ENCODE measurements at places on chromosomes 4 and X. TPM values are rescaled to one million over a fixed set of nuclear protein-coding genes. Genes with fewer than 3 reads are reported as not detected.

The SHISA3 gene
- total RNA-seq = 2.5 TPM

The EREG gene
- total RNA-seq = 3.9 TPM

The DOK7 gene
- total RNA-seq = not detected

The EDA gene
- total RNA-seq = 3.6 TPM

The ANK2 gene
- total RNA-seq = 141 TPM

The HSD17B13 gene
- total RNA-seq = 1.1 TPM

The PDLIM5 gene
- 190 TPM for total RNA-seq

The RBM3 gene
- 83.9 TPM for total RNA-seq

DNA sequence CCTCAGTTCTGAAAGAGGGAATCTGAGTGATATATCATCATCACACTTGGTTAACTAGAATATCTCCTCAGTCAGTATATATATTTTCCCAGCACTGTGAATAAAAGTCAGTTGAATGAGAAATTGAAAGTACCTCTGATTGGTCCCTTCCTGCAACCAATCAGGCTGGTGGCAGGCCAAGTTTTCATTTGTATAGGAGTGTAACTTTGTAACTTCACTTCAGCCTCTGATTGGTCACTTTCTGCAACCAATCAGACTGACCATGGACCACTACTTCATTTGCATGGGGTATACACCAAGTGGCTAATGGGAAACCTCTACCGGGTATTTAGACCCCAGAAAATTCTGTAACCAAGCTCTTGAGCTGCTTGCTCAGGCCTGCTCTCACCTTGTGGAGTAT is 2.0 kb upstream of the PGK1 start:
- DNase-seq = no peak
- no peaks in the 10 kb centered on the region for H3K27me3 ChIP-seq
- no peak overlapping the region for H3K27ac ChIP-seq

- H3K4me3 ChIP-seq = no peak overlapping the region
- no peaks in the 10 kb centered on the region for H3K4me1 ChIP-seq
- H3K27ac ChIP-seq = no peak overlapping the region
- H3K27me3 ChIP-seq = no peaks in the 10 kb centered on the region
Observed at GRCh38 chr4:182937268-182938204, 20.4 kb upstream of the DCTD start.

DNA sequence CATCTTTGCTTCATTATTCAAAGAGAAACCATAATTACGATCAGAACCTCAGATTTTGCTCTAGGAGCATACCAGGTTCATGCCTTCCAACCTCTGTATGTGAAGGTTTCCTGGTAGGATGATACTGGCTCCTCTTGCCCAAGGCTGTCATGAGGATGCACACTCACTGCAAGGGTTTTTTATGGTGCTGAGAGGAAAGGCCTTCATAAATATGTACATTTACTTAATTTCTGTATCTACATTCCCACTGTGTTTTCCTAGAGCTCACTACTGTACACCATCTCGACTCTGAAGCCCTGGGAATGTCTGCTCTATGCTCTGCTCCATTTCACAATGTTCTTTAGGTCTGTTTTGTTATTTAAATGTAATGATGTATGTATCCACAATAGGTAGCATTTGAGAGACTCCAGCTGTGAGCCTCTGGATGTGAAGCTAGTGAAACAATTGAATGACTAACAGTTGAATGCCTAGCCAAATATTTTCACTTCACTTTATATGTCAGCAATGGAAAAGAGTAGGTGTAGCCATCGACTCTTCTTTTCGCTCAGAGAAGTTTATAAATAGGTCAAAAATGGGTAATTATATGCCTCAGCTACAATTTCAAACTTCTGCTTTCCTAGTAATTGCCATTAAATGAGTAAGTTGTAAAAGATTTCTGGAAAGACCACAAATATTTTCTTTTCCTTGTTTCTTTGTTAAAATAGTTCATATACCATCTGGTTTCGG is 228.0 kb downstream of the PALLD start:
- H3K4me1 ChIP-seq = peaks cover 11% of the 10 kb centered on the region
- no peak overlapping the region for H3K4me3 ChIP-seq
- no peak overlapping the region for H3K27ac ChIP-seq
- no peaks in the 10 kb centered on the region for H3K27me3 ChIP-seq
- no peaks in the 10 kb centered on the region for H3K36me3 ChIP-seq

GRCh38 chr4:14608630-14609029 is 393.7 kb upstream of the CPEB2 start:
- H3K27ac ChIP-seq = no peak overlapping the region
- no peak overlapping the region for H3K4me3 ChIP-seq
- no peaks in the 10 kb centered on the region for H3K36me3 ChIP-seq
- H3K27me3 ChIP-seq = no peaks in the 10 kb centered on the region
- DNase-seq = no peak
- H3K4me1 ChIP-seq = no peaks in the 10 kb centered on the region

GRCh38 chr4:163494360-163495241 is at the start of gene TMA16:
Gene TMA16 (plus strand): TSS chr4:163494690. CDS start chr4:163494802, 112 bp downstream.
- H3K4me1 ChIP-seq = peaks cover 11% of the 10 kb centered on the region
- H3K27me3 ChIP-seq = no peaks in the 10 kb centered on the region
- H3K4me3 ChIP-seq = peak within 1 kb of the TSS; percentile 78

DNA sequence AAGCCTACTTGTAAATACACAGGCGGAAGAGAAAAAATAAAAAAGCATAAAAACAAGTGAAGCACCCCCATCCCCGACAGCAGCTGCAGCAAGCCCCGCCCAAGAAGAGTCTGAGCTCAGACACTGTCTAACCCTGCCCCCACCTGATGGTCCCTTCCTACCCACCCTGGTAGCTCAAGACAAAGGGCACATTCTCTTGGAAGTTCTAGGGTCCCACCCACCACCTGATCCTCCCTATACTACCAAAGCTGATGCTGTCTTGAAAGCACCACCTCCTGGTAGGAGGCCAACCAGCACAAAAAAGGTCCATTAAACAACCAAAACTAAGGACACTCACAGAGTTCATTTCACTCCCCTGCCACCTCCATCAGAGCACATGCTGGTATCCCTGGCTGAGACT is 308.2 kb downstream of the KLHL13 start:
- no peaks in the 10 kb centered on the region for H3K36me3 ChIP-seq
- H3K27ac ChIP-seq = no peak overlapping the region
- no peak for DNase-seq
- no peaks in the 10 kb centered on the region for H3K27me3 ChIP-seq
- H3K4me1 ChIP-seq = no peaks in the 10 kb centered on the region
- no peak overlapping the region for H3K4me3 ChIP-seq

DNA sequence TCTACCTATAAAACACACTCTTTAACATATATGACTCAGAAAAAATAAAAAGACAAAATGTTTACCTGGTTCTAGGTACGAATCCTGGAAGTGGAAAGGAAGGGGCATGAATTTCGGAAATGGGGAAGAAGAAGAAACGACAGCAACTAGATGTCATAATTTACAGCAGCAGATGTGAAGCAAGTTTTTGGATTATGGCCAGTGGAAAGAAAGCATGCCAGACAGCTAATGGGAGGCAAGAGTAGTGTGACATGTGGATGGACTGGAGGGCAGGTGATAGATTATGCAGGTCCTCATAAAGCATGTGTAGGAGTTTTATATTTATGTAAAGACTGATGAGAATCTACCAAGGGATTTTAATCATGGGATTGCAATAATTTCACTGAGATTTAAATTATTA is 279.0 kb upstream of the TACR3 start:
- DNase-seq = no peak
- peaks cover 9% of the 10 kb centered on the region for H3K4me1 ChIP-seq
- no peak overlapping the region for H3K27ac ChIP-seq
- no peaks in the 10 kb centered on the region for H3K27me3 ChIP-seq

DNA sequence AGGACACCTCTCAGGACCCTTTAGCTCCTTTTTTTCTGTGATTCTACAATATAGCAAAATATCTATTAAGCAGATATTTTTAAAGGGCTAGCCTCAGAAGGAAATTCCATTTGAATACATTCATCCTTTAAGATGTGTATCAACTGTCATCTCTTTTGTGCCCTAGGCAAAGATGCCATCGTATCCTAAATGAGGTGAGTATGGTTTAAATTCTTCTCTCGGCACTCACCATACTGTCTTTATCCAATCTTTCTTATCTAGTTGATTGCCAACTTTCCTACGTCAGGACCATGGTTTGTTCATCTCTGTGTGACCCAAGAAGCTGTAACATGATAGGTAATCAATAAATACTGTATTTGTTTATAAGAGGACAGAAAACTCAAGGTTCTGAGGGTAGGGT is 176.0 kb downstream of the LDB2 start:
- no peaks in the 10 kb centered on the region for H3K4me1 ChIP-seq
- DNase-seq = no peak
- no peak overlapping the region for H3K27ac ChIP-seq
- no peak overlapping the region for H3K4me3 ChIP-seq
- H3K36me3 ChIP-seq = no peaks in the 10 kb centered on the region
- H3K27me3 ChIP-seq = no peaks in the 10 kb centered on the region

DNA sequence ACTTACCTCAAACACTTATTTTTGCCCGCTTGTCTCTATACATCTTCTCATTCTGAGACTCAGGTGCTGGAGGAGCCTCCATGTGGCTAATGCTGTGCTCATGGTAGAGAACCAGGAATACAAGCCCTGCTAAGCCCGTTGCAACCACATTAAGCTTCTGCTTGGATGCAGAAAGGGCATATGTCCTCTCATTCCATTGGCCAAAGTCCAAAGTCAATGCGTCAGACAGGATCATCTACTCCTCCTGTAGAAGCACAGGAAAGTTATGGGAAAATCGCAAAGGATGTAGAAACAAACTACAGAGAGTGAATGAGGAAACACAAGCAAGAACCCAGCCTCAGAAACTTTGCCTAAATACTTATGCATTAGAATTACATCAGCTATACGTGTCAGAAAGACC is 124.5 kb upstream of the AGA start:
- H3K27me3 ChIP-seq = no peaks in the 10 kb centered on the region
- DNase-seq = no peak
- no peaks in the 10 kb centered on the region for H3K36me3 ChIP-seq
- H3K4me1 ChIP-seq = no peaks in the 10 kb centered on the region
